ENCODE measurements at places on chromosomes 5 and 9.

DNA sequence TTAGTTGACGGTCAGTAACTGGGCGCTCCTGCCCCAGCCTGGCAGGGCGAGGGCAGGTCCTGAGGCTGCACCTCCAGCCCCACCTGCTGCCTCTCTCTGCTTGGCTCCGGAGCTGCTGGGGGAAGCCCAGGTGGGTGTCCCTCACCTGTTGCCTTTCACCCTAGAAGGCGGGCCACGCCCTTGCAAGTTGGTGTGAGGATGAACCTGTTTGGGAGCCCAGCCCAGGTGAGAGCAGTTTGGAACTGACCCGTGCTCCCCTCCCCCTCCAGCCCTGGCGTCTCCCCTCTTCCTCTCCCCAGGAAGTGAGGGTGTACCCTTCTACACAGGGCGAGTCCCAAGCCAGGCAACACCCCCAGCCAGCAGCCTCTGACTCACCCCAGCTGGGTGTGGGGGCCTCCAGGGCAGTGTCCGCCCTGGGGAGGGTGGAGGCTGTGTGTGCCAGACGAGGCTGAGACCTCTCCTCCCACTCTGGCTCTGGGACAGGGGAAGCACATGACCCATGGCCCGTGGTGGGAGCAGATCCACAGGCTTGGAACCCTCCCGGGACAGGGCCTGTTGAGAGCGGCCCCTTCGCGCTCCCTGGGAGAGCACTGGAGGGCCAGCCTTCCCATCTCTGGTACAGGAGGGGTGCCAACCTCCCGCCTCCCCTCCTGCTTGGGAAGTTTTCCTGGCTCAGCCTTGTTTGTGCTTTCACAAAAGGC lies 10.4 kb downstream of the LRRC8A start:
- DNase-seq = peak; percentile 93

DNA sequence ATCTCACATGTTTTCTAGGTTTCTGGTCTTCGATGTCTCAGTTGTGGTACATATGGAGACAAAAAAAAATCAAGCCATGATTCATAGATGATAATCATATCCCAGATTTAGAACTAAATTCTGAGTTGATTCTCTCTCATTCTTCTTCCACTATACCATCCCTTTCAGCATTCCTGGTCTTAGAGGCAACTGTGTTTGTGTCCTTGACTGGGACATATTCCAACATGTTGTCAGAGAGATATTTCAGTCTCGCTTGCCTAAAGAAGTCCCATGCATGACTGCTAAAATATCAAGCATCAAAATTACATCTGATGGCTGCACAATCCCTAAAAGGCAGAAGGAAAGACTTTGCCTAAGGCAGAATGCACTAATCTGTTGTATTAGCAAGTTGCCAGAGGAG lies 236.6 kb downstream of the PSAT1 start:
- DNase-seq = peak; percentile 57

DNA sequence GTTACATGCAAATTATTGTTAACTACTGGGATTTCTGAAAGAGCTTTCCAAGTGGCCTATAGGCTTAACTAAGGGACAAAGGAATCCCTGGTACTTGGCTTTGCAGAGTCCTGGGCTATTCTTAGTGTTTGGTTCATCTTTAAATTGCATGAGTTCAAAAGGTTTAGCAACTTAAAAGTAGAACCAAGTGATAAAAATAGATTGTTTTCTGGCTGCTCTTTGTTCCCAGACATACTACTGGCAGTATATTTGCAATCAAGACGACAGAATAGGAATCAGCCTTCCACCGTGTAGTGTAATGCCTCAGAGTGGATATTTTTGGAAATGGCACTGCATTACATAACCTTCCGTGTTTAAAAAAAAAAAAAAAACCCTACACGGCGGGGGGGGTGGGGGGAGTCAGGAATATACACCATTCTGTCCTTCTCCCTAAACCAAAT lies 1.0 kb downstream of the NREP start:
- DNase-seq = peak; percentile 81

DNA sequence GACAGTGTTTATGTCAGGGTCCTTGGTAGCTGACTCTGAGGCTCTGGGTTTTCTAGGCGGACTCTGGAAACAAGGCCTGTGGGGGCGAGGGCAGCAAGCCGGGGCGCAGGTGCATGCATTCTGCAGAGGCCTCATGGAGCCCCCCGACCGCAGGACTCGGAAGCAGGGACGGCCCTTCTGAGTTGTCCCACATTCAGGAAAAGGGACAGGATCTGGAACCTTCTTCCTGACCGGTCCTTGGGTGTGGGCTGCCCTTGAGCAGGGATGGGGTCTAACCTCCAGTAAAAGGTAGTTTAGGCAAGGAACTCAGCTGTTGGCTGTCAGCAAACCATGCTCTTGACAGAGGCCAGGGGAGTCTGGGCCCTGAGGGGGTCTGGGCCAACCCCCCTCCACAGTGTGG lies 7.4 kb upstream of the COL5A1 start:
- no peak for DNase-seq

DNA sequence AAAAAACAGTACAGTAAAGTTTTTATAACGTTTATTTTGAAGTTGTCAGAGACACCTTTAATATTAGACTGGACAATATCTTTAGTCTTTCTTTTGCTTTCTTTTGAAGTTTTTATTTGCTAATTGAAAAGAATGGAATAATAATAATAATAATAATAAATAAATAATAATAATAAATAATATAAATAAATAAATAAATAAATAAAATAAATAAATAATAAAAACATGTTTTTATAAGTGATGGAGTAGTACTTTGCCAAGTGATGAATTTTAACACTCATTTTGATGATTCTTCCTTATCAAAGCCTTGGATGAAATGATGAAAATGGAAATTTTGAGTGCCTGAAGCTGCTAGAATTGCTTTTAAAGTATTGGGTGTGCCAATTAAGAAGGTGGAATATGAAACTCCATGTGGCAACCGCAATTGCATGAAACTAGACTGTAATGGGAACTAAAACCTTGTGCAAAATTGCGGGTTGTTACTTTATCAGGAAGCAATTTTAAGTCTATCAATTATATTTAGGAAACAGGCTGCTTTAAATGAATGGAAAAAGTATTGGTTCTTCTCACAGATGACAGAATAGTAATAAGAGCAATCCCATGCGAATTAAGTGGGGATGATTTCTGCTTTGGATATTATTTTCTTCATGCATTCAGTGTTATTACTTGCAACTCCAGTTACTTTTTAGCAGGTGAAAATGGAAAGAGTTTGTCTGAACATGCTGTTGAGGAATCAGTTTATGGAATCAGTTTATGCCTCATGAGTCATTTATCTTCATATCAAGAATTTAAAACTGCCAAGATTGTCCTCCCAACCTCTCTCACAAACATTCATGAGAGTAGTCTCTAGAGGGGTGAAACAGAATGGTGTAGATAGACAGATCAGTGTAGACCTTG lies 4.6 kb downstream of the ANXA1 start:
- DNase-seq = peak; percentile 26
